GM12891 (cell line): ENCODE measurements at places on chromosomes 6 and 20.

DNA sequence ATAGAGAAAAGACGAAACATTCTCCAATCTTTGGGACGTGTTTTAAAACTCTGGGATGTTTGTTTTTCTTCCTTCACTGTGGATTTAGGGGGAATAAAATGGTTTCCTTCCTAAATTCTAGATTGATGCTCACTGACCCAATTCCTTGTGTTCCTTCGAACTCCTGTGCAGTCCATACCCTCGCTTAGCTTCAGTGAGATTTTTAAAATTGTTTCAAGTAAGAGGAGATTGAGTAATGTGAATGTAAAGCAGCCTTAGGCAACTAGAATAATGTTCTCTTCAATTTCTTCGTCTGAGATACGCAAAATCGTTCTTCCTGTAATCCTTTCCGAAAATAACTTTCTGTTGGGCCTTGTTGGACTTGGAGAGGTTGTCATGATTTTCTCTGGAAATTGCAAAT, 2.6 kb upstream of the VGLL2 start:
- DNase-seq: no peak

DNA sequence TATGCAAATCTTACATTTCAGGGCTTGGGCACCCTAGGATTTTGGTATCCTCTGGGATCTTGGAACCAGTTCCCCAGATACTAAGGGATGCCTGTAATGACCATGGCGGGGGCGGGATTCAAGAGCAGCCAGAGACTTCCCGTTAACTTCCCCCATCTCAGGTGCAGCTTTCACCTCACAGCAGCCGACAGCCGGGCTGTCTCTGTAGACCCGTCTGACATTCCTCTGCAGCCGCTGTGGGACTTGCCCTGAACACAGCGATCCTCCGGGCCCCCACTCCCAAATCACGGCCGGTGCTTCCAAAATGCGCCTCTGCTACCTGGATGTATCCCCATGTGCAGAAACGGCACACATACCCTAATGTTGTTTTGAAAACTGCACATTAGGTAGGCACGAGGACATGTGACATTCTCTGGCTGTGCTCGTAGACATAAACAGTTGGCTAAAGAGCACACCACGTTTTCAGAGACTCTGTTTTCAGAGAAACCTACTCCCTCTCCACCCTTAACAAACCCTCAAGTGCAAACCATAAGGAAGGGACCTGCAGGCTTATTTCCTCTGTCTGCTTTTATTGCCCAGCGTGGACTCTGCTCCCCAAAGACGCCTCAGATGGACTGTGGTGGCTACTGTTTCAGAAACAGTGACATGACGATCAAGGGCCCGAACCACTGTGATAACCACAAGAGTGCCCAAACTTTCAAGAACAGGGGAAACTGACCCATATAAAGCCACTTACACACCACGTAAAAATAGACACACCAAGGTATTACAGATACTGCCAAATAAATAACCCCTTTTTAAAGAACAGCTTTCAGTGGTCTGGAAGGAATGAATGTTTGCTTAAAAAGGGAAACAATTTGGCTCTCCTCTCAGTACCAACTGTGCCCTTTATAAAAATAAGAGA, 72.9 kb upstream of the FOXC1 start:
- DNase-seq: no peak

DNA sequence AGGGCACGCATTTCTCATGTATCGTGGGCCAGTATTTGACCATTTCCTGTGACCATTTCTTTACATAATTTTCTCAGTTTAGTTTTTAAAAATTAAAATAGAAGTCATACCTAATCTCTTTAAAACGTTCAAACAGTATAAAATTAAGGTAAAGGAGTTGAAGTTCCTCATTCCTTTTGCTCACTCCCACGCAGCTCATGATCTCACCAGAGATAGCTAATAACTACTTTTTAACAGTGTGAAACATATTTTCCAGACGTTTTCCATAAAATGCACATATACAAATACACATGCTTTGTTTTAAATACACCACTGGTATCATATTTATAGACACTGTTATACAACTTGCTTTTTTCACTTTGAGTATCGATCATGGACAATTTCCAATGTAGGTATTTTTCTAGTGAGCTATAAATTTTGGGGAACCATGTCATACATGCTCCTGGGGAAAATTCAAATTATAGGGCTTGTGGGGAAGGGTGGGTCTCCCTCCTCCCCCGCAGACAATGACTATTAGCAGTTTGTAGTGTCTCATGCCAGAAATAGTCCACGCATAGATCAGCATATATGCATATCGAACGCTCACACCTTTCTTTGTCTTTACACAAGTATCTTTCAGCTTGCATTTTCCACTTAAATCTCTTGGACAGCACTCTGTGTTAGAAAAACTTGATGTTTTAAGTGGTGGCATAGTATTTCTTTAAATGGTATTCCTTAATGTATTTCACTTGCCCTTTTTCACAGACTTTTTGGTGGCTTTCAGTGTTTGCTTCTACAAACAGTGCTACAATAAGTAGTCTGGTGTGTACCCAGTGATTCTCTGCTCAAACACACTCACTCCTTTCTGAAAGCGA, 145.5 kb upstream of the ZNF217 start:
- DNase-seq: no peak

DNA sequence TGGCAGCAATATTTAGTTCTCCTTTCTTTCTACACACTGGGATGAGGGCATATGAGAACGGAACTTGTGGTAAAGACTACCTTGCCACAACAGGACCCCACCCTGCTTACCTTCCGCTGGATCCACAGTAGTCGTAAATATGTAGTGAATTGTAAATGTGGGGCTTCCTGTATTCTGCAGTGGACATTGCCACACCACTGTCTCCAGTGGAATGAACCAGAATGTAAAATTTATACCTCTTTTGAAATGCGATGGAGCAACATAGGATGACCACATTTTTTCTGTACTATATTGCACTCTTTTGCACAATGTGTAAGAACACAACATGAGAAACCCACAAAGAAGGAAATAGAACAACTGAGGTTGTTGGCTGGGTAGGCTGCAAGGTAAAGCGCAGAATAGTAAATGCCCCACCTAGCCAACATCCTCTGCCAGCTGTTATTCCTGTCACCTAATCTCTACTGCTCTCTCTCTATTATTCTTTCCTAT, 16.1 kb upstream of the RIPOR2 start:
- no peak for DNase-seq

DNA sequence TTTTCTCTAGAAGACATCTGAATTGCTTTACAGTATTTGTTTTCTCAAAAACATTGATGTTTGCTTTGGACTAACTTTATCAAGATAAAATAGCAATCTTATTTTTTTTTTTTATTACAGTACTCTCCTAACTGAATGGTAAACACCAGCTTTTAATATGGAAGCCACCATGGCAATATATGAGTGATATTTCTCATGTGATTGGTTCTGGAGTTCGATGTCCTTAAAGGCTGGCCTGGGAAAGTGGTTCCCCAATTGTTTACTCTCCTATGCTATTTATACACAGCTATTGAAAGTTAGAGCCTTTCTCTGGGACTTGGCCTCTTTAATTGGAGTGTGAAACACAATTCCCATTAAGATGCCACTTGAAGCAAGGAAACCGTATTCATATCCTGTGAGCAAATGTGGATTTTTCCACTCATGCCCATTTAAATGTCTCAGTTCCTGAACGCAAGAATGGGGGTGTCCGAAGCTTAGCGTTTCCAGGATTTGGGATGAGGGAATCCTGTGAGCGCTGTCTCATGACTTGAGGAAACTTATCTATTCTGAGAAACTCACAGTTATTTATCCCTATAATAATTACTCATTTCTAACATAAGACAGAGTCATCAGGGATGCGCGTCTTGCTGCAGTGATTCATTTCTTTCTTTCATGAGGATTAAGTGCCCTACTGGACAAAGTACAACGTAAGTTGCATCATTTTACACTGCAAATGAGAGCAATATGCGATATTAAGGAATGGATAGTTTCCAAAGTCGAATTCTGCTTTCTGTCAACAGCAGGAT, 143.3 kb upstream of the PREP start:
- DNase-seq: no peak

GRCh38 chr6:55778705-55779104, 96.7 kb downstream of the BMP5 start:
- no peak for DNase-seq

DNA sequence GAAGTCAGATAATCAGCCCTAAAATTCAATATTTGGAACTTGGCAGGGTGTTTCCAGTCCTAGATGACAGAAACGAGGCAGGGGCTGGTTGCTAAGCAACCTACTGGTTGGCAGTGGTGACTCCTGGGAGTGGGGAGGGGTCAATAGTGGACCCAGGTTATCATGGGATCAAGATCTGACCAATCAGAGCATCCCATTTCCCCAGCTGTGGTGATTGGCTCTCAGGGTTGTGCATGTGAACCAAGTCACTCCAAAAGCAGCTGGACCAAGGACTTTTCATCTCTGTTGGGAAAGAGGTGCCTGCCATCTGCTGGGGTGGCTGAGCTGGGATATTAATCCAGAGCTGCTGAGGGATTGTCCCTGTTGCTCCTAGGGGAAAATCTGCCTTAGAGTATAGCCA, 253.4 kb downstream of the PREX1 start:
- DNase-seq: no peak

- no peak for DNase-seq
Observed at GRCh38 chr20:49695830-49696229, 17.8 kb downstream of the B4GALT5 start.

GRCh38 chr20:49697071-49697470, 16.6 kb downstream of the B4GALT5 start:
- DNase-seq: no peak

DNA sequence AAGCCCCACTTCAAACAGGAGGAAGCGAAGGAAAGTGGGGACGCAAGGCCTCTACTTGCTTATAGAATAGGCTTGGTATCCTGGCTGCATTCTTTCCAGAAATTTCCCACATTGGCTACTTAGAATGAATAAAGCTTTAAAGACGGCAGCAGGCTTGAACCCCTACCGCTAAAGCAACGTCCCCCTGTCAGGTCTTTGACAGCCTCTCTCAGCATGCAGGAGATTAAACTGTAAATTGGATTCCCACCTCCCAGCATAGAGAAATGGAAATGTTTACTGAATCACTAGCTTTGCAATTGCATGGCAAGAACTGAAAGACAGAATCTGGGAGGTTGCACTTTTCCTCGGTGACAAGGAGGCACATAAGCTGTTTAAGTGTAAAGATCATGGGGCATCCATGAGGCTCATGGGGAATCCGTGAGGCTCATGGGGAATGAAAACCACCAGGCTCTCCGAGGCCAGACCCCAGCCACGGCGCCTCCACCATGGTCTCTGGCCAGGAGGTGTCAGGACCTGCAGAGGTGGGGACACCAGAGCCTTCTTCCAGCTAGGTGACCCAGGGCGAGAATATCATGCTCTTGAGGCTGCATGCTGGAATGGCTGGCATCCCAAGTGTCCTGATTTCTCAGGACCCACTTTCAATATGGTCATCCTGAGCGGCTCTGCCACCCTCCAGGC, 10.3 kb downstream of the LEMD2 start:
- DNase-seq: no peak

DNA sequence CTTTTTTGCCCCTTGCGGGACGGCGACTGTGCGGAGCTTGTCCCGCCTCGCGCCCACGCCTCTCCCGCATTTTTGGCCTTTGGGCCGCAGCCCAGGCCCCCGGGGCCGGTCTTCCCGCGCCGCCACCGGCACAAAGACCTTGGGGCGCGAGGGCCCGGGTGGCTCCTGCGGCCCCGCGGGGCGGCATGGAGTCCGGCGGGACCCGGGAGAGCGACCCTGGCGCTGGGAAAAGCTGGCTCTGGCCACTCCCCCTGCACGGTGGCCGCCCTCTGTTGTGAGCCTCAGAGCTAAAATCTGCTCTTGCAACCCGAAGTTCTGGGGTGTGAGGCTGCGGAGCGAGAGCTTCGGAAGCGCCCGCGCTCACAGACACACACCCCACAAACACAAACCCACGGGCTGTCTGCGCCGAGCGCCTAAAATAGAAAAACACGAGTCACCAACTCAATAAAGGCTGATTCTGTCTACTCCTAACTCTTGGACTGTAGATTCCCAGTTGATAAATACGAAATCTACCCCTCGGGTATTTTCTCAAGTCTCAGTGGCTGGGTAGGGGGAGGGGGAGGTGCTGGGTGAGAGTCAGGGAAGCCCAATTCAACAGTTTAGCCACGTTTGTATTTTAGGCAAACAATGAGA, 496 bp upstream of the BEND3 start:
- peak; percentile 43 for DNase-seq

GRCh38 chr6:8391934-8392333, 43.4 kb downstream of the SLC35B3 start:
- no peak for DNase-seq

- no peak for DNase-seq
Observed at GRCh38 chr20:46028772-46029371, at the start of gene SLC12A5. Gene SLC12A5, plus strand, starts transcription at chr20:46029215. Its CDS starts 130 bp downstream, at chr20:46029345.

GRCh38 chr20:19465536-19465935, 253.1 kb downstream of the SLC24A3 start:
- DNase-seq: no peak
